Activated T-helper 1 cell treated with anti-CD3 and anti-CD28 coated beads, Interleukin-12 subunit alpha, Interleukin-12 subunit beta, Interleukin-2, Interleukin-4 antibody, amounts not matched to agents 30 ng/mL and 10 ng/mL and 1 ng/mL, durations not matched to agents 14 hours and 24 hours and 36 hours (primary cell): ENCODE measurements at places on chromosomes 16 and 17. TPM values are rescaled to one million over a fixed set of nuclear protein-coding genes. Genes with fewer than 3 reads are reported as not detected.

- H3K4me1 ChIP-seq, result peaks cover 52% of the 10 kb centered on the region
- peak overlapping the region; percentile 69 for H3K4me3 ChIP-seq
- H3K36me3 ChIP-seq, result peaks cover 6% of the 10 kb centered on the region
These were observed 44.5 kb downstream of the VMP1 start for GRCh38 chr17:59751955-59752413.

- no peaks in the 10 kb centered on the region for H3K4me1 ChIP-seq
- H3K4me3 ChIP-seq, result no peak overlapping the region
- no peaks in the 10 kb centered on the region for H3K27me3 ChIP-seq
- H3K36me3 ChIP-seq, result no peaks in the 10 kb centered on the region
- DNase-seq, result no peak
These were observed 212.6 kb downstream of the GRIN2A start for GRCh38 chr16:9969580-9969979.

- H3K36me3 ChIP-seq, result no peaks in the 10 kb centered on the region
- no peak for DNase-seq
- H3K4me1 ChIP-seq, result peaks cover 17% of the 10 kb centered on the region
- H3K27ac ChIP-seq, result no peak overlapping the region
These were observed 30.9 kb downstream of the HOXB1 start for GRCh38 chr17:48499735-48500434.

DNA sequence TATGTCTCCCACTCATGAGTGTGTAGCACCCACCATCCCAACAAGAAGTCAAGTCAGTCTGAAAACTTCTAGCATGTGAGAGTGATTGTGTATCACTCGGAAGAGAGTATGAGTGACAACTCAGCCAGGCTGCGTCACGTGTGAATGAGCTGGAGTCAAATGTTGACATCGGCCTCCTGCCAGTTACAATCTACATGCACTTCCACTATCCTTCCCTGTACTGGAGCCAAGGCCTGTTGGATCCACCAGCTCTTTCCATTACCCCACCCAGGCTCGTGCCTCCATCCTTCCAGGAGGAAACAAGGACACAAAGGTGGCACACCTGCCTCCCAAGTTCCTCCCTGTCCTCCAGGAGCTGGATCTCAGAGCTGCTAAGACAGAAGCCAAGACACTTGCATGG lies 64.5 kb downstream of the ASIC2 start:
- no peak overlapping the region for H3K4me3 ChIP-seq
- no peak overlapping the region for H3K27ac ChIP-seq
- no peaks in the 10 kb centered on the region for H3K4me1 ChIP-seq
- H3K36me3 ChIP-seq, result no peaks in the 10 kb centered on the region

- H3K36me3 ChIP-seq, result no peaks in the 10 kb centered on the region
- peaks cover 4% of the 10 kb centered on the region for H3K4me1 ChIP-seq
- no peak overlapping the region for H3K4me3 ChIP-seq
- no peak for DNase-seq
- peaks cover 2% of the 10 kb centered on the region for H3K27me3 ChIP-seq
These were observed 18.3 kb upstream of the ATP2A3 start for GRCh38 chr17:3982541-3983017.

- H3K36me3 ChIP-seq, result no peaks in the 10 kb centered on the region
- no peak for DNase-seq
- H3K4me3 ChIP-seq, result no peak overlapping the region
- peaks cover 11% of the 10 kb centered on the region for H3K4me1 ChIP-seq
- no peak overlapping the region for H3K27ac ChIP-seq
These were observed 141.1 kb downstream of the RGS9 start for GRCh38 chr17:65278050-65278819.

DNA sequence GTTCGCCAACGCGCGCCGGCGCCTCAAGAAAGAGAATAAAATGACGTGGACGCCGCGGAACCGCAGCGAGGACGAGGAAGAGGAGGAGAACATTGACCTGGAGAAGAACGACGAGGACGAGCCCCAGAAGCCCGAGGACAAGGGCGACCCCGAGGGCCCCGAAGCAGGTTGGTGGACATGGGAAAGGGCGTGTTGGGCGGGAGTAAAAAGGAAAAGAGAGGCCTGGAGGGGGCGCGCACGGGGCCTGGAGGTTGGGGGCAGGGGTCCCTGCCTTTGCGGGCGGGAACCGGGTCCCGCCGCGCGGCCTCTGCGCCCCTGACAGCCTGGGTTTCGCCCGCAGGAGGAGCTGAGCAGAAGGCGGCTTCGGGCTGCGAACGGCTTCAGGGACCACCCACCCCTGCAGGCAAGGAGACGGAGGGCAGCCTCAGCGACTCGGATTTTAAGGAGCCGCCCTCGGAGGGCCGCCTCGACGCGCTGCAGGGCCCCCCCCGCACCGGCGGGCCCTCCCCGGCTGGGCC lies 2.1 kb downstream of the IRX5 start:
- peak overlapping the region; percentile 61 for H3K27ac ChIP-seq
- H3K4me1 ChIP-seq, result peaks cover 12% of the 10 kb centered on the region
- H3K36me3 ChIP-seq, result peaks cover 5% of the 10 kb centered on the region
- H3K4me3 ChIP-seq, result no peak overlapping the region
- H3K27me3 ChIP-seq, result peaks cover 70% of the 10 kb centered on the region
- DNase-seq, result no peak

GRCh38 chr17:49873466-49873865 lies 25.6 kb upstream of the TAC4 start:
- no peaks in the 10 kb centered on the region for H3K36me3 ChIP-seq
- no peak for DNase-seq
- H3K4me3 ChIP-seq, result no peak overlapping the region
- peaks cover 9% of the 10 kb centered on the region for H3K27me3 ChIP-seq
- H3K27ac ChIP-seq, result no peak overlapping the region

DNA sequence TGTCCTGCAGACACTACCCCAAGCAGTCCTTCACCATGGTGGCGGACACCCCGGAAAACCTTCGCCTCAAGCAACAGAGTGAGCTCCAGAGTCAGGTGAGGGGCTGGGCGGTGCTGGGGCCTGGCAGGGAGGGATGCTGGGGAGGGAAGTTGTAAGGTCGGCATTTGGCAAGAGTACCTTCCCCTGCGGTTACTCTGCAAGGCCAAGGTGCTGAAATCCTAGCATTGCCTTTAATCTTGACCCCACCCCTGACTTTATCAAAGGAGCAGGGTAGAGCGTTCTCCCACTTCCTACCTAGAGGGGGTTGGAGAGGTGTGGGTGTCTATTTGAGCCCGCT lies 20.5 kb downstream of the LASP1 start:
- peak overlapping the region; percentile 81 for H3K27ac ChIP-seq
- no peaks in the 10 kb centered on the region for H3K27me3 ChIP-seq
- H3K36me3 ChIP-seq, result peaks cover 40% of the 10 kb centered on the region
- DNase-seq, result no peak
- H3K4me3 ChIP-seq, result peak overlapping the region; percentile 36
- H3K4me1 ChIP-seq, result peaks cover 69% of the 10 kb centered on the region

DNA sequence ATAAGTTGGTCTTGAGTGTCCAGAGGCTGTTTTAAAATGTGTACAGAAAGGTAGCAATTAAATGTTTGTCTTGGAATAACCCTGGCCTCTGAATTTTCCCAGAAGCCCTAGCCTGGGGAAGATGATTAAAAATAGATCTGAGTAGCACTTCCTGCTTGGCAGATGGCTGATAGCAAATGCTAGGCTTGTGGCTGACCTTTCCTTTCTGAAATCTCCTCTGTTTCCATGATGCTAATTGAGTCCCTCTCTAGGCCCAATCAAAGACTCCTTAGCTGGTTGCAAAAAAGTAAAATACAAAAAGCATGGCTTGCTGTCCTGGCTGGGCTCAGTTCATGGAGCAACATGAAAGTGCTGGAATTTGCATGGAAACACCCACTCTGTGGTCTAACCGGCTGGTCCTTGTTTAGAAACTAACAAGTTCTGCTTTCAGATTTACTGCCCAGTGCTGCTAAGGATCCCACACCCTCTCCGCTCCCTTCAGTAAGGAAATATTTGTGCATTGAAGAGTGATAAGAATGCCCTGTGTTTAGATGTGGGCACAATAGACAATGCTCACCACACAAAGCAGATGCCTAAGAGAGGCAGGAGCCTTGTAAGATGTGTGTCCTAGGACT lies 40.8 kb downstream of the YPEL2 start:
- no peak overlapping the region for H3K4me3 ChIP-seq
- DNase-seq, result no peak
- peaks cover 71% of the 10 kb centered on the region for H3K4me1 ChIP-seq
- H3K27ac ChIP-seq, result peak overlapping the region; percentile 61
- peaks cover 5% of the 10 kb centered on the region for H3K36me3 ChIP-seq
- no peaks in the 10 kb centered on the region for H3K27me3 ChIP-seq

DNA sequence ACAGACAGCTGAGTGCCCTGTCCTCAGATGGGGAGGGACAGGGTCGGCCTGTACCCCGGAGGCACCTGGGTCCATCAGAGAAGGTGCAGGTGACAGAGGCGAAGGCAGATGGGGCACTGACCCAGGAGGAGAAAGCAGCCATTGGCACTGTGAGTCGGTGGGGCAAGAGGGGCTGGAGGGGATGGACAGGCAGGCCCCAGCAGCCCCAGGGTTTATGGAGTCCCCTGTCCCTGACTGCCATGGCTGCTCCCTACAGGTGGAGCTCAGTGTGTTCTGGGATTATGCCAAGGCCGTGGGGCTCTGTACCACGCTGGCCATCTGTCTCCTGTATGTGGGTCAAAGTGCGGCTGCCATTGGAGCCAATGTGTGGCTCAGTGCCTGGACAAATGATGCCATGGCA lies 32.1 kb downstream of the ANKRD40 start:
- H3K36me3 ChIP-seq, result no peaks in the 10 kb centered on the region
- no peak overlapping the region for H3K27ac ChIP-seq
- DNase-seq, result no peak
- no peaks in the 10 kb centered on the region for H3K4me1 ChIP-seq

- H3K36me3 ChIP-seq, result peaks cover 16% of the 10 kb centered on the region
- H3K4me1 ChIP-seq, result peaks cover 13% of the 10 kb centered on the region
- H3K27ac ChIP-seq, result no peak overlapping the region
These were observed 10.5 kb downstream of the FAM83G start for GRCh38 chr17:18993905-18994526.

DNA sequence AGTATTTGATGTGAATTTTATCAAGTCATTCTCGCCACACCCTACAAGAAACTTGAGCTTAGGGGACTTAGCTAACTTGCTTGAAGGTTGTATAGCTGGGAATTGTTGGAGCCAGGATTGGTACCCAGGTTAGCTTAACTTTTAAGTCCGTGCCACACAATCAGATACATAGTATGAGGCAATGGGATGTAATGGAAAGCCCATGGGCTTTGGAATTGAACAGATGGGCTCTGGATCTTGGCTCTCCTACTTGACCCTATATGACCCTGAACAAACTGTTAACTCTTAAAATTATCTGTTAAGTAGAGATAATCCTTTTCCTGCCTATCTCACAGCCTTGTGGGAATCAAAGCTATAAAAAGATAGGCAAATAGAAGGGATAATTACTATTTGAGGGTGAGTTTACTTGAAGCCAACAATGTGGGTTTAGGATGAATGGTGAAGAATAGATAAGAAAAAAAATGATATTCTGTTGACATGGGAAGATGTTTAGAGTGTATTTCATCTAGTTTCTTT lies 51.9 kb upstream of the CACNG3 start:
- no peaks in the 10 kb centered on the region for H3K4me1 ChIP-seq
- no peak for DNase-seq
- H3K36me3 ChIP-seq, result peaks cover 24% of the 10 kb centered on the region
- no peaks in the 10 kb centered on the region for H3K27me3 ChIP-seq
- no peak overlapping the region for H3K27ac ChIP-seq

The ANKRD40 gene
- 47.0 and 50.3 TPM in 2 replicates for total RNA-seq

The RNF43 gene
- 0.47 and 0.86 TPM in 2 replicates for total RNA-seq

The MYLK3 gene
- 0.44 and 1.1 TPM in 2 replicates for total RNA-seq

The OXLD1 gene
- total RNA-seq, result 54.3 and 57.5 TPM in 2 replicates
